MV-4-11 (cell line): ENCODE measurements at places on chromosomes 6 and 20.

GRCh38 chr20:54654450-54654849, 179.1 kb downstream of the DOK5 start:
- DNase-seq = no peak

DNA sequence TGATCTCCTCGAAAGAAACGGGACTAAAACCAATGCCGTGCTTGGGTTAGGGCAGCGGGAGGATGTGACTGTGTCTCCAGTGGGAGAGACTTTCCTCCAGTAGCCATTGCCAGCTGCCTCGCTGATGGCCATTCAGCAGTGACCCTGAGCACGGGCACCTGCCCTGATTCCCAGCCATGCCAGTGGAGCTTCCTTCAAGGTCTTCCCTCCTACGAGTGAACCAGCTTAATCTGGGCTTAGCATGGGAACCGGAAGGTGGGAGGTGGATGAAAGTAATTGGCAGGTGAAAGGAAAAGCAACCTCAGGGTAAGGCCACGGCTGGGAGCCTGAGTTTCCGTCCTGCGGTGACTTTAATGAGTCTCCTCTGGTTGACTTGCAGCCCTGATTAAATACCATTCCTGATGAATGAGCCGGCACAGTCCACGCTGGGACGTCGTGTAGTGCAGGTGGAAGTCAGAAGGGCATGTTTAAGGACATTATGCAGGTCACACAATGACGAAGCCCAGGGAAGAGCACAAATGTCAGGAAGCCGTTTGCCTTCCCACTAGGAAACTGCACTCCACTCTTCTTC, 813.5 kb downstream of the QKI start:
- no peak for DNase-seq

- DNase-seq = no peak
Measured at GRCh38 chr6:168280020-168280898, 39.3 kb downstream of the DACT2 start.

- no peak for DNase-seq
Measured at GRCh38 chr6:116165596-116165995, 39.7 kb upstream of the COL10A1 start.

DNA sequence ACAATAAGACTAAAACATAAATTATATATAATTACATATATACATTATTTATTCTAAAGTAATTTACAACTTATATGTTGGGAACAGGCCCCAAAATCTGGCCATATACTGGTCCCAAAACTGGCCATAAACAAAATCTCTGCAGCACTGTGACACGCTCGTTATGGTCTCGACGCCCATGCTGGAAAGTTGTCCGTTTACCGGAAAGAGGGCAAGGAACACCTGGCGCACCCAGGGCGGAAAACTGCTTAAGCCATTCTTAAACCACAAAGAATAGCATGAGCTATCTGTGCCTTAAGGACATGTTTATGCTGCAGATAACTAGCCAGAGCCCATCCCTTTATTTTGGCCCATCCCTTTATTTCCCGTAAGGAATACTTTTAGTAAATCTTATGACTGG, 164.9 kb downstream of the CENPW start:
- DNase-seq = no peak

GRCh38 chr6:1409774-1410465, 20.5 kb downstream of the FOXF2 start:
- no peak for DNase-seq

DNA sequence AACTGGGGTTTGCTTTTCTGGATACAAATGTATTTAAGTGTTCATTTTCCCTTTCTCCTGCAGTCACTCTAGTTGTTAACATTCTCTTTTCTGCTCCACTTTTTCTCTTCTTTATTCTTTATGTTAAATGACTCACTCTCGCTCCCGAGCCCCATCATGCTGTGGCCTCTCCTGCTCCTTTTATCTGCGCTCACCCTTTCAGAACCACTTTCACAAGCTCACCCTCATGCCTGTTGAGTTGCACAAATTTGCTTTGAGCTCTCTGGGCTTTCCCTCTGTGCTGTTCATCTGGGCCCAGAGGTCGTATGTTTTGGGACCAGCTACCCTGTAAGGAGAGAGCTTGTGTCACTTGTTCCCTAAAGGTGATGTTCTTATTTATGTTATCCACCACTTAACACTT, 98.1 kb upstream of the ASCC3 start:
- DNase-seq = no peak

- no peak for DNase-seq
Measured at GRCh38 chr6:152572338-152573088, 64.6 kb downstream of the SYNE1 start.

DNA sequence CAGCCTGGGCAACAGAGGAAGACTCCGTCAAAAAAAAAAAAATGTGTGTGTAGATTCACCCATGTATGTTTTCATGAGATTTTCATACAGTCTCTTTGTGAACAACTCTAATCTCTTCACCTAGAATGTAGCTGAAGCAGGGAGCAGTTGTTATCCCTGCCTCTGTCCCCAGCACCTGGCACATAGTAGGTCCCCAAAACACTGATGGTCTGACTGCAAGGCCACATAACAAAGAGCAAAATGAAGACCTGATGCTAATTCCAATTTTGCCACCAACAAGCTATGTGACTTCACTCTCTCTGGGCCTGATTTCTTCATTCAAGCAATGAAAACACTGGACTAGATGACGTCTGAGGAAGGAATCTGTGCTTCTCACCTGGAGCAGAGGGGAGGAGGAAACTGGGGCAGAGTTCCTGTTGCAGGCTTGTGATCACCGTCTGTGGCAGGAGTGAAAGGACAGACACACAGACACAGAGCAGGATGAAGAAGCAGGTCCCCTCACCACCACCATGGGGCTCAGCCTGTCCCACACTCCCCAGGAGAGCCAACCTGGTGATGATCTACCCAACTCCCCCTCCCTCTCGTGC, 4.6 kb downstream of the SLC44A4 start:
- DNase-seq = no peak

- DNase-seq = peak; percentile 26
Measured at GRCh38 chr20:9403448-9403847, 110.9 kb upstream of the LAMP5 start.

GRCh38 chr20:38579219-38579910, 1.6 kb upstream of the ADIG start:
- no peak for DNase-seq

GRCh38 chr6:38443352-38444144, 196.2 kb downstream of the BTBD9 start:
- peak; percentile 96 for DNase-seq

GRCh38 chr20:53736122-53736756, 142.6 kb upstream of the ZNF217 start:
- no peak for DNase-seq

DNA sequence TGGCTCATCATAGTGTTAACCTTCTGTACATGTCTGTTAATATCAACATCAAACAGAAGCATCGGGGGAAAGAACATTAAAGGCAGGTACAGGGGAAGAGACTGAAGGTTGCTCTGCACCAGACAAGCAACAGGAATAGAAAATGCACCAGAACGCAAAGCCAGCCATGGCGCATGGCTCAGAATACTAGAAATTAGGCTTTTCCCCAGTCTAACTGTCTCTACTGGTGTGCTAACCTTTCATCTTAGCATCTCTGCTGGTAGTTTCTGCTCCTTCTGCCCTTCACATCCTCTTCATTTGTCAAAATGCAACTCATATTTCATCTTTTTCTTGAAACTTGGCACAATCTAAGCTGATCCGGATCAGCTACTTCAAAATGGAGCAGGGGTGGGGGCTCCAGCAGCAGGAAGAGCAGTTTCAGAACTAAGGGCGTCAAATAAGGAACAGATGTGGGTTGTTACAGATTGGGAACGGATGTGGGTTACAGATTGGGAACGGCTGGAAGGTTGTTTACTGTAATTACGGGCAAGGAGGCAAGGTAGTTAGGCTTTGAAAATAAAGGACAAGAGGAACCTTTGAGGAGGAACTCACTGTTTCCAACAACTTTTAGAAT, 13.1 kb upstream of the RNASET2 start:
- DNase-seq = no peak

DNA sequence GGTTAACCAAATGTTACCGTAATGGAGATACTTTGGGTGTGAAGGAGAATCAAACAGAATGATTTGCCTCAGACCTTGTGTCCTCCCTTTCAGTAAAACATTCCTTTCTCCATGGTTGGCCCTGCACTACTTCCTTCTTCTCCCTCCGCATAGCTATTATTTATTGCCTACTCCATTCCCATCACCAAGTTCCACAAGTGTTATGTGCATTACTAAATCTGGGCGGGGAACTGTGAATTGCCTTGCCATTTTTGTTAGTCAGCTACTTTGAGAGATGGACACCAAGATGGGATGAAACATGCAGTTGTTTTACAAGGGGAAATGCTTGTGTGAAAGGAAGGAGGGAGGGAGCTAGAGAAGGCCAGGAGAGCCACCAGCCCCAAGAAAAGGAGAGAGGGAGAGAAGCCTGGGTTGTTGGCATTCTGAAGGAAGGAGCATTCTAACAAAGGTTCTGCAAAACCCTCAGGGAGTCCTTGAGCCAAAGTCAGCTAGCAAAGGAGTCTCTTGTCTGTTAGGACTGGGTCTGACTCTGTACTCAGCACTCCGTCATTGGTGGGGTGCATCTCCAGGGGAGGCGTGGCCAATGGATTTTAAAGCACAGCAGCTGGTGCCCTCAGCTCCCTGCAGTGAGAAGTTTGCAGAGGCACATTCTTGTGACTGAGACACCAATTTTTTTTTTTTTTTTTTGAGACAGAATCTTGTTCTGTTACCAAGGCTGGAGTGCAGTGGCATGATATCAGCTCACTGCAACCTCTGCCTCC, 83.6 kb upstream of the CHD6 start:
- no peak for DNase-seq

DNA sequence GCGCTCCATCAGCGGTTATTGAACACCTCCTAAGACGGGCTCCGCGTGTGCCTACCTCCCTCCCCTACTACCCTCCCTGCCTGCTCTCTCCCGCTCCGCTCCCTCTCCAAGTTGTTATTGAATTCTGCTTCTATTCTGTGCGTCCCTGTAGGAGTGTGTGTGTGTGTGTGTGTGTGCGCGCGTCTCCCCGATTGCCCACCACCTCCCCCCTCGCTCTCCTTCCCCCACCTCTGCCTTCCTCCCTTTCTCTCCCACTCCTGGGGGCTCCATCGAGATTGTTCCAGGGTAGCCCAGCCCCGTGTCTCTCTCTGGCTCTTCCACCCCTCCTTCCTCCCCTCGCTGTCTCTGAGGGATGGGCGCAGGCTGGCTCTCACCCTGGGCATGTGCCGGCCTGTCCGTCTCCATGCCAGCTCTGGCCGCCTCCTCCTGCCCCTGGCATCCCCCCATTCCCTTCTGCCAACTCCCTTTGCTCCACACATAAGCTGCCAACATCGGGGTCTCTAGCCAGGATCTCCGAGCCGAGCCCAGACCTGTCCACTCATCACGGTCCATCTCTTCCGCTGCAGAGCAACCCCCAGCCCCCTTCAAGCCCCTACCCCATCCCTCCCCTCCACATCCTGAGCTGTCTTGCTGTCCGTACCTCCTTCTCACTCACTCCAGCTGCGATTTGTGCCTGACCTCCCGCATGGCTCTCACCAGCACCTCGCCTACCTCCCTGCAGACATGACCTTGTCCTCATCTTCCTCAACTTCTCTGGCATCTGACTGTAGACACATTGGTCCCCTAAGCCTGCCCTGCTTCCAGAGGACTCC, 68.5 kb downstream of the SRC start:
- no peak for DNase-seq

DNA sequence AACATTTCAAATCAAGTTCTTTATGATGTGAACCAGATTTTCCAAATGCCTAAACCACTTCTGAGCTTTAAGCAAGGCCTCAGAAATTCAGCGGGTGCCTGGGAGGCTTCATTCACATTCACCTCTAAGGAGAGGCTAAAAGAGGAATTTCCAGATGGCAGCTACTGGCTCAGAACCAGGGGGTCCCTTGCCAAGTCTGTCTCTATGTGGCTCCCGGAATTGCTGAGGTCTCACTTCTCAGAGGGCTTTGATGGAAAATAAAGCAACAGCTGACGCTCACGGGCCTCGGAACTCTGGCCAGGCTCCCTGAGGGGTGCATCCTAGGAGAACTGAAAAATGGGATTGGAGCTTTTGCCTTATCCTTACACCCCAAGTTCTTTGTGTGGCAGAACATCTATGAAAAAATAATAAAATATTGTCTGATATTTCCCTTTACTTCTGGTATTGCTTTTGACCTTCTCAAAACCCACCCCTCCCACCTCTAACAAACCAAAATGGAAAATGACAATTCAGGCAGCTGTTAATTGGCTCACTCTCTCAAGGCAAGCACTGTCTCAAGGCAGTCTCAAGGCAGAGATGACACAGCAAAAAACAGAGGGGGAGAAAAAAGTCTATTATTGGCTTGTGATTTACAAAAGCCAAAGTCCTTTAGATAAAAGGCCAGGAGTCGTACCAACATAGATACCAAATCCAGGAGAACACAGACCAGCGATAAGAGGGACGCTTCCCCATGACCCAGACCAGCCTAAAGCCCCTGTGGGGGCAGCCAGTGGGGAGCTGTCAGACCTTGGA, 21.8 kb upstream of the LRRN4 start:
- DNase-seq = no peak

GRCh38 chr6:42693725-42694323, 28.6 kb downstream of the PRPH2 start:
- peak; percentile 56 for DNase-seq
